ENCODE measurements at places on chromosomes 11 and 22.

DNA sequence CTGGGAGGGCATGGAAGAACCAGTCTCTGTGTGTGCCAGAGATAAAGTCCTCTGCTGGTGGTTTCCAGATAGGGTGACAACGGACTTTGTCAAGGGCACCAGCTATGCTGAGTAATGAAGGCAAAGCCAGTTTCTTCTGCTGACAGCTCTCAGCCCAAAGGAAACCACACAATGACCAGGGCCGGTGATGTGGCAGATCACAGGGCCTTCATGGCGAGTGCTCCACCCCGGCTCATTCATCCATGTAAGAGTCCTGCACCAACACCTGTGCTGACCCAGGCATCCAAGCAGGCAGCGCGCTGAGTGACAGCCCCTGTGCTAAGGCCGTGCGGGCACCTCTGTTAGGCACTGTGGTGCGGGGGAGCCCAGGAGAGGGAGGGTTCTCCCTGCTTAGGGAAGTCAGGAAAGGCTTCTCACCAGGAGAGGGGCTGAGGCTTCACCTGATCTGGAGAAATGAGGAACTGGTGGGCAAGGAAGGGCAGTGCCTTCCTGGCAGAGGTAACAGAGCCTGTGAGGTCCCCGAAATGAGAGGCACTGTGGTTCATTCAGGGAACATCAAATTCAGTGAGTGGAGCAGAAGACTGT lies 33.8 kb downstream of the TP53I11 start:
- no peak for DNase-seq

- DNase-seq, result no peak
Measured at GRCh38 chr11:128720522-128720985, 26.7 kb downstream of the FLI1 start.

DNA sequence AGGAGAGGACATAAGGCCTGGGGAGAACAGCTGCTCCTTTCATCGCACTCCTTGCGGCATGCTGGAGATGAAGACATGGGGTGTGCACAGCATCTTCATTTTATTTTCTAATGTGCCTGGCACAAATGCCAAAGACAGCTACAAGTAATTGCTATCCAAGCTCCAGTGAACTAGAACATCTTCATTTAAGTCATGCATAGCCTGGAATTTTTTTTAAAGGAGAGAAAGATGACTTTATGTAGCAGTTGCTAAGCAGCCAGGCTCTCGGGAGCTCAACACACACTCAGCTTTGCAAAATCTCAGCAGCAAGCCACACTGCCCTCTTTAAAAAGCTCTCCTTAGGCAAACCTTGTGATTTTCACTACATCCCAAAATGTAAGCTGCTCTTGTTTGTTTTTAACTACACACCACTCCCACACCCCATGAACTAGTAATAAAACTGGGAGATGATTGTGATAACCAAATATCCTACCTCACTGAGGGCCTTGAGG lies 164.5 kb upstream of the POU2AF2 start:
- DNase-seq, result no peak

DNA sequence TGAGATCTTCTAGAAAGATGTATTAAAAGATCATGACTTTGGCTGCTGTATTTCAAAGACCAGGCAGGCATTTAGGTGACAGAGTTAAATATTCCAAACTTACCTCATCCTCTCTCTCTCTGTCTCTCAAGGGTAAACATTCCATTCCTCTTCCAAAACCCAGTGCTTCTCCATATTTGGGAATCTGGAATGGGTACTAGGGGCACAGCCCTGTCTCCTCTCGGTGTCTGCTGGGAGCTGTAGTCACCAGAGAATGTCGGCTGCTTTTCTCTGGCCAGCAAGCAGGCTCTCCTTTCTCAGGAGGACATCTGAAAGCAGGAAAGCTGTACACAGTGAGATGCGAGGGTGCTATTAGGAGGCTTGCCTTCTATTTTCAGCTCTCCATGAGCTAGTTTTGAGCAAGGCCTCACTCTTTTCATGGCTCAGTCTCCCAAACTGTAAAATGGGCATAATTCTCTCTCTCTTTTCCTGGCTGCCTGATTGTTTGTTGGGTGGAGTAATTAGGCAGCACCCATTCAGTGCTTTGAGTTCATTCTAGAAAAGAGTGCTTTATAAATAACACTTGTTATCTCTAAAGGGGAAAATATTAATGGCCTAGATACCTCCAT lies 9.3 kb upstream of the PEX26 start:
- no peak for DNase-seq

GRCh38 chr11:103488031-103488461 lies 378.8 kb downstream of the DYNC2H1 start:
- no peak for DNase-seq

- no peak for DNase-seq
Measured at GRCh38 chr22:35543702-35544101, 3.1 kb downstream of the RASD2 start.

- DNase-seq, result peak; percentile 16
Measured at GRCh38 chr11:120511116-120511819, at the start of gene GRIK4. GRIK4 (plus strand) TSS chr11:120511748; CDS start chr11:120660319, 148,571 bp downstream.

DNA sequence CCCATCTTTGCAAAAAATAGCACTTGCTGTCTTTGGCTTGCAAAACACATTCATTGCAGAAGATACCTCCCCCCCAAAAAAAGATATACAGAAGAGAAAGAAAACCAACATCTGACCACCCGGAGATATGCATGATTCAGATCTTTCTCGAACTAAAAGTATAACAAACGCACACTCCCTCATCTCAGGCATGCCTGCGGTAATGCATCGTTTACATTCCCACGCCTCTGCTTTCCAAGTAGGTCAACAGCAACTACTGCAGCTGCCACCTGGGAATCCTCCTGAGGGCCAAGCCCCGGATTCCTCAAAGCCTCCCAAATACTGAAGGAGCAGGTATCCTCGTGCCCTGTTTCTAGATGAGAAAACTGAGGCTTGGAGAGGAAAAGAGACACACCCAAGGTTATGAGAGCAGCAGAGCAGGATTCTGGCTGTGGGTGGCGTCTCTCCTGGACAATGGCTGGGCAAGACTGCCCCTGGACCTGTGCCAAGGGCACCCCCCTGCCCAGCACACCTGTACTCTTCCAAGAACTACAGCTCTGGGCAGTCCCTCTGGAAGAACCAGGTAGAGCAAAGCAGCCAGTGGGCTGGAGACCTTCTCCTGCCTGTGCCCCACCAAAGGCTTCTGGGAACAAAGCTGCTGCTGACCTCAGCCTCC lies 38.1 kb downstream of the NUP50 start:
- no peak for DNase-seq

GRCh38 chr11:83092488-83093384 lies 21.0 kb upstream of the RAB30 start:
- no peak for DNase-seq

- DNase-seq, result no peak
Measured at GRCh38 chr11:89536926-89537325, 45.8 kb upstream of the NOX4 start.

DNA sequence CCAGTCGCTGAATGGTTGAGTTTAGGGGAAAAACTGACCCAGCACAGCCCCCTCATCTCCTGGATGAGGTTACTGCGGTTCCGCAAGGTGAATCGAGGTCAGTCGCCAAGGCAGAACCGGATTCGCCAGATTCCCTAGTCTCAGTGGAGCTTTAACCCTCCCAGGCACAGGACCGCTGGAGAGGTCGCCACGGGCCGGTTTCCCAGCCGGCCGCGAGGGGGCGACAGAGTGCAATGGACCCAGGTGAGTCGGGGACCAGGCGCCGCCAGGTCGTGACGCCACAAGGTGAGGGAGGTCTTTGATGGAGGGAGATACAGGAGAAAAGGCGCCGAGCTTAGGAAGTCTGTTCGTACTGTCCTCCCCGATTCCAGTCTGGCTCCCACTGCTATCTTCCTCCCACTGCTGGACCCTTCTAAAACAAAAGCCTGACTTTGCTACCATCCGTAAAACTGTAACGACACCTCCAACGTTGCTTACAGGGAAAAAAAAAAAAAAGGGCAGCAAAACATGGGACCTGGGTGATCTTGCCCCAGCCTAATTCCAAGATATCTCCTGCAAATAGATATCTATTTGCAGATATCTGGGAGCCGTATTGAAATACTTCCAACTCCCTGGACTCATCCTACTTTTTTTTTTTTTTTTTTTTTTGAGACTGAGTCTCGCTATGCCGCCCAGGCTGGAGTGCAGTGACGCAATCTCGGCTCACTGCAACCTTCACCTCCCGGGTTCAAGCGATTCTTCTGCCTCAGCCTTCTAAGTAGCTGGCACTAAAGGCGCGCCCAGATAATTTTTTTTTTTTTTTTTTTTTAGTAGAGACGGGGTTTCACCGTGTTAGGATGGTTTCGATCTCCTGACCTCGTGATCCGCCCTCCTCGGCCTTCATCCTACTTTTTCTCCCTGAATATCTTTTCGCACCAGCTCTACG lies 1.4 kb upstream of the GGA1 start:
- DNase-seq, result peak; percentile 92

GRCh38 chr22:38419858-38420160 lies 35.2 kb downstream of the KCNJ4 start:
- no peak for DNase-seq

DNA sequence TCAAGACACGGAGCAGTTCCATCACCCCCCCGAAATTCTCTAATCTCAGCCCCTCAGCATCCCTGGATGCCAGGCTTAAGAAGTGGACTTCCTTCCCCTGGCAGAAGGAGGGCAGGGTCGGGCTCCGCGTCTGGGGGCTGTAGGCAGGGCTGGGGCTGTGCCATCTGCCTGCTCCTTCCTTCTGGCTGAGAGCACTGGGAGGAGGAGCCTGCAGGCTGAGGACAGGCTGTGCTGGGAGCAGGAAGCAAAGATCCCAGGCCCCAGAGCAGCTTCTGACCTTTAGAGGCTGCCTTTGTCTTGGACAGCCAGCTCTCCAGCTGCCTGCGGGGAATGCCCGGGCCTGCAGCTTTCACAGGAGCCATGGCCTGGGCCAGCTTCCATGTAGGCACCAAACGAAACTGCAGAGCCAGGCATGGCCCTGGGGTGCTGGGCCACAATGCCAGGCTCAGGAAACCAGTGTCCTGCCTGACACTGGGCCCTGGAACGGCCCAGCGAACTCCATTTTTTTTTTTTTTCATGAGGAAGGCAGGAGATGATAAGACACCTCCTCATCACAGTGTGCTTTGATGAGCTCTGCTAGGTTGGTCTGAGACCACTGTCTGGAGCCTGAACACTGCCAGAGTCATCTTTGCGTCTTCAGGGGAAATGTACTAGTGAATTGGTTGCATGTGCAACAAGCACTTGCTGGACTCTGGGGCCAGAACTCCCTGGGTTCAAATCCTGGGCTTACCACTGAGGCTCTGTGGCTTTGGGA lies 67.9 kb downstream of the MCM5 start:
- no peak for DNase-seq

- DNase-seq, result no peak
Measured at GRCh38 chr11:18736590-18737148, 10.7 kb upstream of the IGSF22 start.

GRCh38 chr22:44348971-44349560 lies 36.3 kb upstream of the SHISAL1 start:
- no peak for DNase-seq

DNA sequence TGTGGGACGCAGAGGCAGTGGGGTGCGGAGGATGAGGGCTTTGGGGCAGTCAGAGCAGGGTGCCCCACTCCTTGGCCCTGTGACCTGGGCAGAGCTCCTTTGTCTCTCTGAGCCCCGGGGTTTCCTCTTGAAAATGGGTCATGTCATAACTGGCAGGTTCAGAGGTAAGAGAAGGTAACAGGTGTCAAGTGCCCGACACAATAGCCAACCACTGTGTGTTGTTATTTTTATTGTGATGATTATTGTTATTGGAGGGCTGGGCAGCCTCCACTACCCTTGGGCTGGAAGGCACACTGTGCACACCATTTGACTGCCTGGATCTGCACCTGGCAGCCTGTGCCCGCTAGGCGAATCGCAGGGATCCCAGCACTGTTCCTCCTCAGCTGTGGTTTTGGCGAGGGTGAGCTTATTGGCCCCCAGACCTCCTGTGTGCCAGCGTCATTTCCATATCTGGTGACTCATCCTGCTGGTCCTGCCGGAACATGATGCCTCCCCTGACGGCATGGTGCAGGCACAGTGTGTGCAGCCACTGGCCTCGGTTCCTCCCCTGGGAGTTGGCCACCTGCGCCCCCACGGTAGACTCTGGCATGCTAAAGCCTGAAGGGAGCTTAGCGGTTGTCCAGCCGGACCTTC lies 15.4 kb upstream of the SOX10 start:
- DNase-seq, result no peak

- no peak for DNase-seq
Measured at GRCh38 chr22:42154293-42155052, 23.9 kb upstream of the CYP2D6 start.

- DNase-seq, result no peak
Measured at GRCh38 chr11:2666828-2667570, 32.8 kb downstream of the KCNQ1OT1 start.

- DNase-seq, result no peak
Measured at GRCh38 chr22:47063071-47063509, 300.6 kb downstream of the TBC1D22A start.

- no peak for DNase-seq
Measured at GRCh38 chr22:47013861-47014635, 251.6 kb downstream of the TBC1D22A start.

DNA sequence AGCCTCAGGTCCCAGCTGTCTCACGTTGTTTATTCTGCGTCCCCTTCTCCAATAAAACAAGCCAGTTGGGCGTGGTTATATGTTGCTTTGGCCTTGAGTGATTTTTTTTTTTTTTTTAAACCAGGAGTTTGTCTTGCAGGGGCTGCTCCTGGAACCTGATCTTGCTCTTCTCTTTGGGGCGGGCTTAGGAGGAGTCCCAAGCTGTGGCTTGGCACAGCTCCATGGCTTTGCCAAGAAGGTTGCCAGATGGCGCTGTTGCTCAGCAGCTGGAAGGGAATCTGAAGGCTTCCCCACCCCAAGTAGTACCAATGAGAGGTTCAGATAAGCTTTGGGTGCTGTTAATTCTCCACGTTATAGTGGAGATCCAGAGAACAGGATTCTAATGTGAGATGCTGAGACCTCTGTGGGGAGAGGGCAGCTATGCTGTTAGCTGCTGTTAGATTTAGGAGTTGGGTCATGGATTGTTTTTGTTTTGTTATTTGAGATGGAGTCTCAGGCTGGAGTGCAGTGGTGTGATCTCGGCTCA lies 2.0 kb upstream of the FERMT3 start:
- DNase-seq, result peak; percentile 68

GRCh38 chr11:66080055-66080817 lies 10.2 kb downstream of the PACS1 start:
- peak; percentile 46 for DNase-seq

GRCh38 chr11:1796413-1797011 lies 32.8 kb upstream of the CTSD start:
- no peak for DNase-seq

DNA sequence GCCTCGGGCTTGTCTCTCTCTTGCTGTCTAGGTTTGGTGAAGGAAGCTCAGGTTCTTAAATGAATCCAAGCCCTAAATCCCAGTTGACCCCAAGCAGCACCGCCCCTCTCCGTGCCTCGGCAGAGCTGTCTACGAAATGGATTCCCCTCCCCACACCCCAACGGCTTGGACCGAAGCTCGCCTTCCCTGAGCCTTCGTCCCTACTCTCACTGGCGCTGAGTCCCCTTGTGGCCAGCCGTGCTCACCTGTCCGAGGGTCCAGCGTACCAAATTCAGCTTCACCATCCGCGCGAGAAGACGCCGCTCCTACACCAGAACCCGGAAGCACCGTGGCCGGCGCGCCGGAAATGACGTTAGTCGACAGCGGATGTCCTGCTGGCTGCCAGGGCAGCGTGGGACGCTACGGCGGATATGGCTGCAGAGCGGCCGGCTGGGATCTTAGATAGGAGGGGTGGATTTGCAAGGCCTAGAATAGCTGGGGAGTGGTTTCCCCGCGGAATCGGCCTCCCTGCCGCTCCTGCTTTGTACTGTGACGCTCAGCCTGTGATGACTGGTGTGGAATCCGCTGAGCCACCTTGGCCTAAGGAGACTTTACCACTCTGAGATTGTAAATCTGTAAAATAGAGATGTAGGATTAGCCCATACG lies at the start of gene TFIP11:
TSS of gene TFIP11 (minus strand) at position 325 of the 645 bp plus-strand sequence. CDS start 2,201 bp downstream, outside the sequence.
- DNase-seq, result peak; percentile 87

- DNase-seq, result no peak
Measured at GRCh38 chr11:108906329-108906728, 241.5 kb downstream of the DDX10 start.

Data from activated CD8-positive, alpha-beta memory T cell treated with anti-CD3 and anti-CD28 coated beads for 1 hour (primary cell).